ENCODE measurements at places on chromosomes 11 and 22.

- no peak for ATAC-seq
- H3K27me3 ChIP-seq: no peaks in the 10 kb centered on the region
- H3K36me3 ChIP-seq: no peaks in the 10 kb centered on the region
- no peak overlapping the region for H3K4me3 ChIP-seq
- H3K27ac ChIP-seq: no peak overlapping the region
Measured at GRCh38 chr11:14299921-14300320, 59.1 kb downstream of the RRAS2 start.

DNA sequence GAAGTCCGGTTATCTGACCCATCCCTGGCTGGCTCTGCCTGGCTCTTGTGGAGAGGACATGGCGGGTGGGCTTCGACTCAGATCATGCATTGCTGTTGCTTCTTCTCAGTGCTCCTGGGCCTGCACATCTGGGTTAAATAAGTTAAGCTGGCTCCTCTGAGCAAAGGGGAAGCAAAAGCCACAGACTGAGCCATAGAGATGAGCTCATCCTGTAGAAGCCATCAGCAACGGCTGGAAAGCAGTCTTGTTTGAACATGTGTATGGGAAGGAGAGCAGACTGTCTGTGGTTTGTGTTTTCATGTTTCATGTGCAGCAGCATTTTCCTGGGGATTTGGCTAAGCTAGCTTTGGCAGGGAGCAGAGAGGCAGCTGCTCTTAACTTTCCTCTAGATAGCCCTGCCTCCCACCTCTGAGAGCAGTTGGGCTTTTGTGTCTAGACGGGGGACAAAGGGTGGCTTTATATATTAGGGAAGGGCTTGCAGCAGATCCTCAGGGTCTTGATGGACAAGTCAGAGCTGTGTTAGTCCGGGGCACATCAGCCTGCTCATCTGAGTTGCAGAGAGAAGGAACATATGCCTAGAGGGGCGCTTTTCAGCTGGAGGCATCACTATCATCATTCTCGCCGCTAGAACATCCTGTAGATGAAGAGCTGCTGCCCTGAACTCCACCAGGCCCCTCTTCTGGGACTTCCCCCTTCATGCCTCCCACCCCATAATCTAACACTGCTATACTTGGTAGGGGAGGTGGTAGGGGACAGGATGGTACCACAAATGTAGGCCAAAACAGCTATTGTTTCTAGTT is 14.9 kb downstream of the DCPS start:
- H3K4me3 ChIP-seq: peak overlapping the region; percentile 24
- H3K36me3 ChIP-seq: peaks cover 11% of the 10 kb centered on the region
- H3K27me3 ChIP-seq: no peaks in the 10 kb centered on the region
- H3K27ac ChIP-seq: peak overlapping the region; percentile 62
- peaks cover 5% of the 10 kb centered on the region for H3K4me1 ChIP-seq

DNA sequence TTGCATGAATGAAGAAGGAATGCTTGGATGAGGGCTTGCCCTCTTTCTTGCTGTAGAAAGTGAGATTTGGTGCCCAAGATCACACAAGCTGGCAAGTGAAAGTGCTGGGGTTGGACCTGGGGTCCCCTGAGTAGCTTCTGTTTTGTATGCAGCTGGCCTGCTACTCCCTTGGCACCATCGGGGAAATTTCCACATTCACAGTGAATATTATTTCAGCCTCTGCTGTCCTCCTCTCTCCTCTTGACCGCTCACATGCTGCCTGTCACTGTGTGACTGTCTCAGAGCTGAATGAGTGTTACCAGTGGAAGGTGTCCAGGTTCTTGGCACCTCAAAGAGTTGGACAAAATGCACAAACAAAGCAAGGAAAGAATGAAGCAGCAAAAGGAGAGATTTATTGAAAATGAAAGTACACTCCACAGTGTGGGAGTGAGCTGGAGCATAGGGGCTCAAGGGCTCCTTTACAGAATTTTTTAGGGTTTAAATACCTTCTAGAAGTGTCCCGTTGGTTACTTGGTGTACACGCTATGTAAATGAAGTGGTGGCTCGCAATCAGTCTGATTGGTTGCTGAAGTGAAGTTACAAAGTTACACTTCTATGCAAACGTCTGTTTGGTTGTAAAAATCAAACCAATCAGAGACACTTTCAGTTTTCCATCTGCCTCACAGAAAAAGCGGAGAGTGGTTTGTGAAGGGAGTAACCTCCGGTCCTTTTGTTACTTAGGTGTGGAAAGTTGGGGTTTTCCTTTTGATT is 87.4 kb downstream of the DEPDC5 start:
- ATAC-seq: no peak
- no peaks in the 10 kb centered on the region for H3K36me3 ChIP-seq
- peak overlapping the region; percentile 34 for H3K4me3 ChIP-seq
- no peak overlapping the region for H3K27ac ChIP-seq

- ATAC-seq: no peak
- no peak overlapping the region for H3K4me3 ChIP-seq
- no peaks in the 10 kb centered on the region for H3K27me3 ChIP-seq
- no peaks in the 10 kb centered on the region for H3K36me3 ChIP-seq
Measured at GRCh38 chr11:59891781-59892181, 13.2 kb downstream of the OOSP3 start.

- ATAC-seq: no peak
- H3K27ac ChIP-seq: no peak overlapping the region
- H3K36me3 ChIP-seq: no peaks in the 10 kb centered on the region
Measured at GRCh38 chr11:11288972-11289616, 64.0 kb downstream of the CSNK2A3 start.

- no peak for ATAC-seq
- H3K4me3 ChIP-seq: no peak overlapping the region
- no peaks in the 10 kb centered on the region for H3K27me3 ChIP-seq
- H3K36me3 ChIP-seq: no peaks in the 10 kb centered on the region
- no peaks in the 10 kb centered on the region for H3K4me1 ChIP-seq
Measured at GRCh38 chr11:132037956-132038355, 667.5 kb downstream of the NTM start.

GRCh38 chr11:128522943-128523518 is 64.3 kb downstream of the ETS1 start:
- ATAC-seq: no peak
- H3K4me3 ChIP-seq: peak overlapping the region; percentile 70
- peak overlapping the region; percentile 75 for H3K27ac ChIP-seq
- H3K27me3 ChIP-seq: no peaks in the 10 kb centered on the region
- H3K4me1 ChIP-seq: peaks cover 68% of the 10 kb centered on the region
- H3K36me3 ChIP-seq: no peaks in the 10 kb centered on the region

GRCh38 chr11:116901964-116902688 is 64.7 kb upstream of the APOA1 start:
- no peak overlapping the region for H3K27ac ChIP-seq
- peaks cover 3% of the 10 kb centered on the region for H3K36me3 ChIP-seq

DNA sequence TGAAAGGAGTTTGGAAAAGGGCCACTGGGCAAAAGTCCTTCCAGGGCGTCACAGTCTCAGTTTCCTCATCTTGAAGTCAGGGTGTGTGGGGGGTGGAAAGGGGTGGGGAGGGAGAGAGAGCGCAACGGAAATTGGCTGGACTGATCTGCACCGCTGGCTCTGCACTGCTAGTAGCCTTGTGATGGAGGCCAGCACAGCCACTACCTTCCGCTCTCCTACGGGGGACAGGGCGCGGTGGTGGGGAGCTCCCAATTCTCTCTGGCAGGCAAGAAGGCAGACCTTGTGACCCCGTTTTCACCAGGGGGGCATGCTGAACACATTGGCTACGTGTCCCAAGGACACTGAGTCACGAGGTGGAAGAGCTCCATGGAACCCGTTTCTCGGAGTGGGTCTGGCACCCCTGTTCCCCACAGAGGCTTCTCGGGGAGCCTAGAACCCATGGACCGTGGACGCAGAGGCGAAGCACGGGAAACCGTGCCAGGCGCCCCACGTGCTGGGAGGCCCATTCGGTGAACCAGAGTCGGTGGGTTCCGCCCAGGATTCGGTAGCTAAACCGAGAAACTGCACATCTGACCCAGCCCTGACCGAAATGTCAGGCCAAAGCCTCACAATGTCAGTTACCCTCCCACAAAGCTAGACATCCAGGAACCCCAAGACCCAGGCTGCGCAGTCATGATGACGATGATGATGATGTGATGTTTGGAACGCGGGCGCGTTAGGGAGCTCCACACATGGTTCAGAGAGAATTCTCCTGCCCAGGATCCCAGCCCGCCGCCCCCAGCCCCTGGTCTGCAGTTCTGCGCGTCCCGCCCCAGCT is 28.3 kb upstream of the WNT11 start:
- H3K4me1 ChIP-seq: peaks cover 10% of the 10 kb centered on the region
- no peaks in the 10 kb centered on the region for H3K36me3 ChIP-seq
- no peaks in the 10 kb centered on the region for H3K27me3 ChIP-seq
- peak overlapping the region; percentile 97 for H3K4me3 ChIP-seq
- peak; percentile 56 for ATAC-seq

GRCh38 chr11:13861411-13861810 is 101.1 kb upstream of the SPON1 start:
- H3K27me3 ChIP-seq: peaks cover 2% of the 10 kb centered on the region
- no peaks in the 10 kb centered on the region for H3K4me1 ChIP-seq
- H3K4me3 ChIP-seq: no peak overlapping the region
- no peaks in the 10 kb centered on the region for H3K36me3 ChIP-seq
- H3K27ac ChIP-seq: no peak overlapping the region

- ATAC-seq: no peak
- H3K27ac ChIP-seq: no peak overlapping the region
- H3K36me3 ChIP-seq: no peaks in the 10 kb centered on the region
- no peaks in the 10 kb centered on the region for H3K27me3 ChIP-seq
- no peaks in the 10 kb centered on the region for H3K4me1 ChIP-seq
Measured at GRCh38 chr11:83521647-83522596, 235.8 kb upstream of the CCDC90B start.

DNA sequence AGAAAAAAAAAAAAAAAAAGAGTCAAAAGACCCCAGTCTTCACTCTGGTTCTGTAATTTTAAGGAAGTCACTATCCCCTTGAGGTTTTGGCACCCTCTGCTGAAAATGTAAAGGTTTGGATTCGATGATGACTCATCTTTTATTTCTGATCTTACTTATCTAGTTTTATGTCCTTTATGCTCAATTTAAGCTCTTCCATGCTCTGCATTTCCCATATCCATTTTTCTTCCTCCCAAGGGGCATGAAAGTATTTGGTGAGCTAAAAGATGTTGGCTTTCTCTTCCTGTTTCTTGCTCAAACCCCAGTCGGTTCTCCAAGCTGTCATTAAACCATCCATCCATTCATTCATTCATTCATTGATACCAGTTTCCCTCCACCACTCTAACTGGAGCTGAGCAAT is 61.0 kb upstream of the CDON start:
- no peaks in the 10 kb centered on the region for H3K36me3 ChIP-seq
- H3K27ac ChIP-seq: peak overlapping the region; percentile 54
- H3K27me3 ChIP-seq: no peaks in the 10 kb centered on the region
- no peaks in the 10 kb centered on the region for H3K4me1 ChIP-seq

DNA sequence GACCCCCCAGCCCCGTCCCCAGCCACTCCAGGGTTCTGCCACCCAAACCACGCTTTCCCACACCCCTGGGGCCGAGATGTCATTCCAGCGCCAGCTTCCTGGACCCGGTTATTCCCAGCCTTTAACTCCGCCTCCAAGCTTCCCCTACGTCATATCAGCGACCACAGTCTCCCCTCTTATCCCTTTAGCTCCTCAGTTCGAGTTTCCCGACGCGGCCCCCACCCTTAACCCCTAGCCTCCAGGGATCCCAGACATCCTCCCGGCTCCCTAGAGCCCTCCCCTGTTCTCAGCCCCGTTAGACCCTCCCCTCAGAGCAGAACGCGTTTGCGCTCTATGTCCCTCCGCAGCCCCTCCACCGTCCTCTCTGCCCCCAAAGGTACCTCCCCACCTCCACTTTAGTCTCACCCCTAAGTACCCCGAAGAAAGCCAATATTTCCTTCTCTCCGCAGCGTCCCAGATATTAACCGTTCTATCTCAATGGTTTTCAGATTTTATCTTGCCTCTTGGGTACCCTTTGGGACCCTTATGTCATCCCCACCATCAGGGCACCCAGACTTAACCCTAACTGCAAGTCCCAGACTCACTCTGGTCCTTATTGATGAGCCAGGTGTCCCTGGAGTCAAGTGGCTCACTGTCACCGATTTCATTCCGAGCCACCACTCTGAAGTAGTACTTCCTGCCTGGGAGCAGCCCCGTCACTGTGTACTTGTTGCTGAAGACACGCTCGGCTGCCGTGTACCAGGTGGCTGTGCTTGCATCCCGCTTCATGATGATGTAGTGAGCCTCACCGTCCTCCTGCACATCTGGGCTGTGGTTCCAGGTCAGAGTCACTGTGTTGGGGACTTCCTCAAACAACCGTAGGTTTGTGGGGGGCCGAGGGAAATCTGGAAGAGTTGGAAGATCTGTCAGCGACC is 8.0 kb downstream of the TMEM86A start:
- no peaks in the 10 kb centered on the region for H3K36me3 ChIP-seq
- peaks cover 28% of the 10 kb centered on the region for H3K4me1 ChIP-seq
- peak overlapping the region; percentile 21 for H3K27ac ChIP-seq
- ATAC-seq: peak; percentile 81
- H3K4me3 ChIP-seq: peak overlapping the region; percentile 64

- no peaks in the 10 kb centered on the region for H3K27me3 ChIP-seq
- H3K4me3 ChIP-seq: peak overlapping the region; percentile 27
- ATAC-seq: no peak
- peak overlapping the region; percentile 91 for H3K27ac ChIP-seq
- peaks cover 6% of the 10 kb centered on the region for H3K4me1 ChIP-seq
Measured at GRCh38 chr11:68940651-68941323, 37.1 kb downstream of the IGHMBP2 start.

DNA sequence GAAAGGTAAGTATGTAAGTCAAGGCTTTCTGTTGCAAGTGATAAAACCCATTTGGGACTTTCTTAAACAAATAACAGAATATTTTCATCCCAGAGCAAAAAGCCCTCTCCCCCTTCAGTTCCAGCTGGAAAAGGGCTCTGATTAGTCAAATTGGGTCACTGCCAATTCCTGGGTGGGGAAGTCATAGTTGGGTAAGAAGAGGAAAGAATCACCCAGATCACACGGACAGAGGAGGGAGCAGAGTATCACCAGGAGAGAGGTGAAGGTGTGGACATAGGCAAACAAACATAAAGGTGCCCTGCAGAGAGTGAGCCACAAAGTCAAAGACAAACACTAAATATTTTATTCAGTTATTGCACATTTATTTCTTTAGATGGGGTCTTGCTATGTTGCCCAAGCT is 36.3 kb upstream of the SORL1 start:
- no peaks in the 10 kb centered on the region for H3K27me3 ChIP-seq
- H3K27ac ChIP-seq: peak overlapping the region; percentile 48
- H3K4me3 ChIP-seq: no peak overlapping the region
- peaks cover 15% of the 10 kb centered on the region for H3K4me1 ChIP-seq

DNA sequence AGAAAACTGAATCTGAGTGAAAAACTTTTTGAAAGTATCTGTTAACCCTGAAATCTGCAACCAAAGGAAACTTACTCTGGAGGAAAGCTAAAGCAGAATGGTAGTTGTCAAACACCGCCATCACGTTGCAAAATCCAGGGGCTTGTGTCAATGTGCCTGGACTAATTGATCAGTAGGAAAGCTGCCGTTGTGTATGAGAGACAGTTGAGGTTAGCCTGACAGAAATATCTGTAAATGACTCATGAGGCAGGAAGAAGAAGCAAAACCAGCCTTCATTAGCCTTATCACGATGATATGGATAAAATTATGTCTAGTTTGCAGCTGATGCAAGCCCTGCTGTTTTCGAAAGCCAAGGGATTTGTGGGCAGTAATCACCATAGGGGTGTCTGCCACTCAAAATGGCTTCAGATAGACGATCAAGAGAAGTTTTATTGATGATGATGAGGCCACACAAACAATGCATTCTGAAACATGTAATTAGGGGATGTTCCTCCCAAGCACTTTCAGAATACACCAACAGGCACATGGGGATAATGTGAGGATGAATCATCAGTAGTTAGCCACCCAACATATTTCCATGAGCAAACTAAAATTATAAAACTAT is 8.9 kb downstream of the SCGB1A1 start:
- H3K4me1 ChIP-seq: no peaks in the 10 kb centered on the region
- ATAC-seq: no peak
- H3K27ac ChIP-seq: peak overlapping the region; percentile 53
- H3K27me3 ChIP-seq: no peaks in the 10 kb centered on the region
- H3K36me3 ChIP-seq: no peaks in the 10 kb centered on the region
